Right renal cortex interstitium (tissue), 3 donors: ENCODE measurements at places on chromosomes 12 and 14.

DNA sequence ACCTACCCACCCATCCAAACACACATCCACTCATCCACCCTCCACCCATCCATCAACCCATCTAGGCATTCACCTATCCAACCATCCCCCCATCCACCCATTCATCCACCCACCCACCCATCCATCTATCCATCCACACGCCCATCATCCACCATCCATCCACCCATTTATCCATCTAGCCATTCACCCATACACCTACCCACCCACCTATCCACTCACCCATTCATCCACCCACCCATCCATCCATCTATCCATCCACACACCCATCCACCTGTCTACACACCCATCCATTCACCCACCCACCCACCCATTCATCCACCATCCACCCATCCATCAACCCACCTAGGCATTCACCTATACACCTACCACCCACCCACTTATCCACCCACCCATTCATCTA lies 72.6 kb upstream of the GALNT9 start:
- DNase-seq, result no peak

- DNase-seq, result no peak
These were observed 1434.3 kb upstream of the FLRT2 start for GRCh38 chr14:84095681-84096080.

GRCh38 chr14:61444215-61444768 lies 122.9 kb downstream of the PRKCH start:
- DNase-seq, result no peak

DNA sequence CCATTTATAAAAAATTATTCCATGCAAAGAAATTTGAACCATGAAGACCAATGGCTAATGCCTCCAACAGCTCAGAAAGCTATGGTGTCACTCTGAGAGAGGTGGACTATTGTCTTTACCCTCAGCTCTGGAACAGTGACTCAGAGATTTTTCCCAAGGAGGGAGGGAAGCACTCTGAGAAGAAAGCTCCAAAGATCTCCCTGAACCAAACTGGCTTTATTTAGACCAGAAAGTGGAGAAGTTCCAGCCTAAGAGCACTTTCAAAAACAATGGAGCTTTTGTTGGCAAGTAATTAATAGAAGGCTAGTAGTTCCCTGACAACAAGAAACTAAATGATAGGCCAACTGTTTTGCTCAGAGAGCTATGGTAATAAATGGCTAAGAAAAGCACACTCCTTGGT lies 599.9 kb upstream of the MDGA2 start:
- no peak for DNase-seq

DNA sequence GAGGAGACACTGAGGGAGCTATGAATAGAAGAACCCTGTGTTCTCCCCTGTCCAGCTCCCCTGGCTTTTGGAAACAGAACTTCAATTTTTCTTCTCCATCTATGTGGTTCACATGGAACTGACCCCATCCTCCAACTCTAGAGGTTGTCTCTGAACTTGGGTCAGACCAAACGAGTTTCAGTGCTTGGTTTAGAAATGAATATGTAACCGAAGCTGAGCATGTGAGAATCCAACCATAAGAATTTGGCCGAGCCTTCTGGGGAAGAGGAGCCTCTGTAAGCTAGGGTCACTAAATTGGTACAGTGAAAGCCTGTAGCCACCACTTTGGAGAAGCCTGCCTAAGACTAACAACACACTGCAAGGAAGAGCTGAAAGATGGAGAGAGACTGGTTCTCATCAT lies 464.4 kb downstream of the ZFP36L1 start:
- DNase-seq, result no peak

- DNase-seq, result no peak
These were observed 19.2 kb upstream of the PLEKHA5 start for GRCh38 chr12:19110221-19110940.

GRCh38 chr12:32120419-32120818 lies 13.8 kb downstream of the BICD1 start:
- no peak for DNase-seq

- no peak for DNase-seq
These were observed 6.9 kb downstream of the ATP2B1 start for GRCh38 chr12:89701606-89702206.

DNA sequence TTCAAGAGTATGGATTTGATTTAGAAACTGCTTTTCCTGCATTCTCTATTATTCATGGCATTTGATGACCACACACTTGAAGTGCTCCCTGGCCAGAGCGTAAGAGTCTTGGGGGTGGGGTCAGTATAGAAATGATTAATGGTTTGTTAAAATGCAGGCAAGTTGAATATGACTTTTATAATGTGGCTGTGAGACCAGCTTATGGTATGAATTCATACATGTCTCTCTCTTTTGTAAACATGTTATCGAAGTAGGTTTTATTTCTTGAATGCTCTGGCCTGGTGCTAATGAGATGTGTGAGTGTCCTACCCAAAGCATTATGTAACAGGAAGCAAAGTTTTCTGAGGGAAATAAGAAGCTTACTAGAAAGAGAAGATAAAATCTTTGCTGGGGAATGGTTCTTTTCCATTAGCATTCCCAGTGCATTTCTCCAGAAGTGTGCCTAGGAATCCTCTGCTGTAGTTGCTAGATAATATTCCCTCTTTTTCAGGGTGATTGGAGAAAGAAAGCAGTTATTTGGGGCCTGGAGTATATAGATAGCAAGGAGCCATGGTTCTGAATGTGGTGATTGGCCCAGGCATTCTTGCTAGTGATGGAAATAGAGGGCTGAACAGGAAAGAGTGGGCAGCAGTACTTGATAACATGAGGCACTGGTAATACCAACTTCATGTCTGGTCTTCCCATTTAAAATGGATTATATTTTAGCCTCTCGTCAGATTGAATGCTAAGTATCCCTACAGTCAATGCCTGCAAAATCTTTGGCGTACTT lies 289.7 kb downstream of the RAD51B start:
- DNase-seq, result no peak

GRCh38 chr12:82970614-82971013 lies 283.9 kb downstream of the TMTC2 start:
- no peak for DNase-seq

DNA sequence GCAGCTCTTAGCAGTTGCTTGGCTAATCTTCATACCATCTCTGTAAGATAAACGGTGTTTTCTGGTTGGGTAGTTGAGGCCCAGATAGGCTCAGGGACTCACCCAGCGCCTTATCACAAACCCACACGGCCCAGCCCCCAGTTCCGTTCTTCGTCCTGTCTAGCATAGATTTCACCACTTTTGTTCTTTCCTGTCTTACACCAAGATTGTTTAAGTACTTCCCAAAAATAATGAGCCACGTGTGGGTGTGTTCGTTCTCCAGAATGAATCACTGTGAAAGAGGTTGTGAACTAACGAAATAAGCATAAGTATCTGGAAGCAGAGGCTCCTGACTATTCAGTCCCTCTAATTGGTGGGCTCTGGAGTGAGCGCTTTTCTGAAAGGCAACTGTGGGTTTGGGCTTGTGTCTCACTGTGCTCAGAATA lies 21.4 kb downstream of the ACVR1B start:
- DNase-seq, result no peak

GRCh38 chr14:104135121-104135903 lies 3.1 kb upstream of the KIF26A start:
- DNase-seq, result no peak

GRCh38 chr12:125287155-125287847 lies 222.1 kb downstream of the AACS start:
- DNase-seq, result no peak

DNA sequence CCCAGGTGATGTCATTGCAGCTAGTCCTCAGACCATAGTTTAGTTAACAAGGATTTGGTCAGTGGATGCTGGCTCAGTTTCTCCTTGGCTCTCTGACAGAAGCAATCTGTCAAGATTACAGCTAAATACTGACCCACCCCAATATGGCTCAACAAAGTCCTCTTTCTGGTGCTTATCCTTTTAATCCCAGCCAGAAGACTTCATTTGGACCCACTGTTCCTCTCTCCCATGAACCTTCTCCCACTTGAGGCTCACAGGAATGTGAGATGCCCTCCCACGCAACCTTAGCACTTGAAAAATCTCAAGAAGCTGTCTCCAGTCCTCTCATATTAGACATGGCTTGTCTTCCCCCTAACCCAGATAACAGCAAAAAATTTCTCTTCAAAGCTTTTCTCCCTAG lies 47.7 kb downstream of the C12orf50 start:
- DNase-seq, result no peak

DNA sequence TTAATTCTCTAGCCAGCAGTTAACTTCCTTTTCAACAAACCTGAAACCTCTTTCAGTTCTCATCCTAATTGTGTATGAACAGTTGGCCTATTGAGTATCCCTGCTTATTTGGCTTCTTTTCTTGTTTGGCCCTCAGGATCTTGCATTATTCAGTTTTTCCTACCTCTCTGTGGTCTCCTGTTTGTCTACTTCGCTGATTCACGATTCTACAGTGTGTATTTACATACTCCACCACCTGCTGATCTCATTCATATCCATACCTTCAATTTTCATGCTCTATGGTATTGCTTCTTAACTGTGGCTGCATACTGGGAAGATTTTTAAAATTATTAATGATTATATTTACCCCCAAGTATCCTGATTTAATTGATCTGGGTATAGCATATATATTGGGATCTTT lies 56.4 kb downstream of the RASSF9 start:
- no peak for DNase-seq

DNA sequence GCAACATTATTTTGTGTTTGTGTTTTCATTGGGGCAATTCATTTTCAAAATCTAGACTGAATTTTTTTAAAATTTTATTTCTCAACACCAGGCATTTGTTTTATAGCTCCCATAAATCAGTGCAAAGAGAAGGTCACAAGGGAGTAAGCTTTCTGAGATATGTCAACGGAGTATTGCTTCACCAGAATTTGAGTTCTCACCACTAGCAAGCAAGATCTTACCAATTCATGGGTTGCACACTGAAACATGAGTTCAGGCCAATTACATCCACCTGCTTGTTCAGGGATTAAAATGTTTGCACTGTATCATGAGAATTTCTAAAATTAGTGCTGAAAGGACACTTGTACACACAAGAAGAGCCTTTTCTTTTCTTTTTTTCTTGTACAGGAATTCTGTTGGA lies 121.9 kb downstream of the CAND1 start:
- no peak for DNase-seq

- no peak for DNase-seq
These were observed 250.1 kb downstream of the NUAK1 start for GRCh38 chr12:105888696-105889095.

DNA sequence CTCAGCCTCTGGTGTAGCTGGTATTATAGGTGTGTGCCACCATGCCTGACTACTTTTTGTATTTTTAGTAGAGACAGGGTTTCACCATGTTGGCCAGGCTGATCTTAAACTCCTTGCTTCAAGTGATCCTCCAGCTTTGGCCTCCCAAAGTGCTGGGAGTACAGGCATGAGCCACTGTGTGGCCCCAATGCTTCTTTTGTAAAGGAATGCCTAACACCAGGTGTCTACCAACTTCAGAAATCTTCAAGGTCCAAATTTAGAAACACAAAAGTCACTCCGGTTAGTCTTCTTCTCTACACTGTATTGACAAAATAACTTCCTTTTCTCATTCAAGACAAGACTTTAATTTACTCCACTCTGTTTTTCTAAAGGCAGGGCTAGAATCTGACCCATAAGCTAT lies 188.7 kb downstream of the PRKD1 start:
- DNase-seq, result no peak

GRCh38 chr12:93219947-93220346 lies 157.8 kb upstream of the NUDT4 start:
- DNase-seq, result no peak

GRCh38 chr14:72771561-72771960 lies 122.3 kb downstream of the DPF3 start:
- no peak for DNase-seq

DNA sequence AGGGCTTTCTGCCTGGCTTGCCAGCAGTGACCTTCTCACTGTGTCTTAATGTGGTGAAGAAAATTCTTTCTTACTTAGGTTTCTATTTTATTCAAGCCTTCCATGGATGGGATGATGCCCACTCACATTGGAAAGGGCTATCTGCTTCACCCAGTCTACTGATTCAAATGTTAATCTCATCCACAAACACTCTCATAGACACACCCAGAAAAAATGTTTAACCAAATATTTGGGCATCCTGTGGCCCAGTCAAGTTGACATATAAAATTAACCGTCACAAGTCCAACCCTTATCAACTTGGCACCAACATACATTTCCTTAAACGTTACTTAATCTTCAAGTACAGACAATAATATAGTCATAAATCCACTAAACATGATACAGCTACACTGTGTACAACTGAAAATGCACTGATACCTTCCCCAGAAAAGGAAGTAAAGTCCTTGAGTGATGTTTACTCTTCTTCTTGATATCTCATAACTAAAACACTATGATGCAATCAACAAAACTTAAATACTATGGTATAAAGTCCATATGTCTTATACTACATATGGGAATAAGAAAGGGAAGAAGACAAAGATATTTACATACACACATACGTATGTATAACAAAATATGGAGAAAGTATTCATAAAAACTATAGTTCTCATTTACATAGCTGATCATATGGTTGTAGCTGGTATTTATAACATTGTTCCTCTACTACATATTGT lies 394.7 kb upstream of the NOVA1 start:
- no peak for DNase-seq

DNA sequence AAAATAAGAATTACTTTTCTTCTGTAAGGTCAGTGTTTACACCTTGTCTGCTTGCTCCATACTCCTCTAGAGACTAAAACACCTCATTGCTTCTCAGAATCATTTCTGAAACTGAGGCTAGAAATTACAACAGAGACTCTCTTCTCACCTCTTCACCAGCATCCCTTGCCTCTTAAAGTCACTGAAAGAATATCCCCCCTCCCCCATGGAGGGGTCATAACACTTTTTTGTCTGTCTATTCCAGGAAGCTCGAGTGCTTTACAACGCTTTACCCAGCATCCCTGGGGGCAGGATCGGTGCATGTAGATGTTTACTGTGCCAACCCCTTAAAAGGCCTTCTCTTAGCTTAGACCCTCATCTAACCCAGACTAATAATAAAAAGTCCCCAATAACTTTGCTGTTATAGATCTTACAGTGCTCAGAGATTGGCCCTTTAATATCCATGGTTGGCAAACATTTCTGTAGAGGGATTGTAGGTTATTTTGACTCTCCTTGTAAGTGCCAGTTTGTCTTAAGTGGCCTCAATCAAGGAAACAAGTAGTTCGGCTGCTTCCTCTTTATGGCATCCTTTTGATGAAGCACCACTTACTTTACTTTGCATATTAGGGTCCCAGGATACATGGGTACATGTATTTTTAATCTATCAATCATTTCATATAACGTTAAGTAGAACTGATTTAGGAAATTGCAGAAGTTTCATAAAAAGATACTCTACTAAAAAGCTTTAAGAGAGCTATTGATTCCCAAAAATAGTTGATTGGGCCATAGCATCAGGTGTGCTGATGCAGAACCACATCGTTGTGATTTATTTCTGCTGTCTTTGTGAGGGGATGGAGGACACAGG lies 29.3 kb downstream of the PRKCH start:
- DNase-seq, result no peak

- DNase-seq, result no peak
These were observed 1.8 kb upstream of the FIGNL2 start for GRCh38 chr12:51850081-51850964.

- DNase-seq, result no peak
These were observed 35.9 kb downstream of the FBLN5 start for GRCh38 chr14:91911474-91912032.
